Stimulated activated CD8-positive, alpha-beta memory T cell treated with anti-CD3 and anti-CD28 coated beads, Interleukin-4, amount 100 ng/mL, for 48 hours (primary cell): ENCODE measurements at places on chromosomes 5 and 9.

DNA sequence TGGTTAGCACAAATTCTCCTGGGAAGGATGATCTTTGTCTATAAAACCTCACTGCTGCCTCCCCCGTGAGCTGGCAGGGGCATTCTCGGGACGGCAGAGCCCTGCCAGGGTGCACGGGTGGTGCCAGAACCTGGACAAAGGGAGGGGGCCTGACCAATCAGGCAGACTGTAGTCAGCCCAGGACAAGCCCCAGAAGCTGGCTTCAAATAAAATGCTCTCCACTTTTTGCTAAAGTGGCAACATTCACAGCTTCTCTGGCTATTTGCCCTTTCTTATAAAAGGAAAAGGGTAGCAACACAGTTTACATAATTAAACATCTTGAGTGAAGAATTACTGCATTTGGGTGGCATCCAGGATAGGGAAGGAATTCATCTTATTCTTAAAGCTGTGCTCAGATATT, 14.4 kb downstream of the IL9 start:
- no peak for DNase-seq

GRCh38 chr5:129438322-129438721, 21.8 kb upstream of the ADAMTS19 start:
- DNase-seq = no peak

DNA sequence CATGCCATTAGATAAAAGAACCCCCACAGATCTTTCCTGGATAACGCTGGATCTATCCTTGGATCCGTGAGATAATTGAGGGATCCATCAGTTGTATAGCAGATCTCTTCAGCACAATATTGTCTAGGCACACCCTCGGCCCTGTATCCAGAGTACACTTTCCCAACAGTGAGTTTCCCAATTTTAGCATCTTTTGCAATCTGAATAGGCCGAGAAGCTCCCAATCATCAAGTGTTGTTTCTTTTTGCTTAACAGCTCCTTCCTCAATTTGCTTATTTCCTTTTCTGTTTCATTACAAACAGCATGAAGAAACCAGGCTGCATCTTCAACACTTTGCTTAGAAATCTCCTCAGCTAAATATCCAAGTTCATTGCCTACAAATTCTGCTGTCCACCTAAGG, 4.4 kb upstream of the SPTLC1 start:
- DNase-seq = no peak

DNA sequence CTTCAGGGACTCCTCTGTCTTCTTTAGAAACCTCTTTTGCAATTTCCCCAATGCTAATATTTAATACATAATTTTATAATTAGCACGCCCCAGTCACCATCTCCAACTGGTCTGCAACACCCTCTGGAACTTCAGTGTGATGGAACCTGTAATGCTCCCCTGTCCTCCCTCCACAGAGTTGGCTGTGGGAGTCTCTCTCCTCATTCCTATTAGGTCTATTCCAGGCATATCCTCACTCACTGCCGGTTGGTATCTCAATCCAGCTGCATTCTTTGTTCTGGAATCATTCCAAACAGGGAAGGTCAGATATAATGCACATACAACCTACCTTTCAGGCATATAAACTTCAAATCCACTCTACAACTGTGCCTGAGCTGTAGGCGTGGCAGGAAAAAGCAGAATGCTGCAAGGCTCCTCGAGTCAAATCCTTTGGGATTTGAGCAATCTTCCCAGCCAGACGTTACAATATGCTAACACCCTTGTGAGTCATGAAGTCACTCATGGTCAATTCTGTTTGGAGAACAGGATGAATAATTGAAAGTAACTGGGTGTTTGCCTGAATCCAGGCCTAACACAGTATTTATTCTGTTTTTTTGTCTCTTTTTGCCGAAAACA, 293.8 kb downstream of the CWC27 start:
- no peak for DNase-seq

DNA sequence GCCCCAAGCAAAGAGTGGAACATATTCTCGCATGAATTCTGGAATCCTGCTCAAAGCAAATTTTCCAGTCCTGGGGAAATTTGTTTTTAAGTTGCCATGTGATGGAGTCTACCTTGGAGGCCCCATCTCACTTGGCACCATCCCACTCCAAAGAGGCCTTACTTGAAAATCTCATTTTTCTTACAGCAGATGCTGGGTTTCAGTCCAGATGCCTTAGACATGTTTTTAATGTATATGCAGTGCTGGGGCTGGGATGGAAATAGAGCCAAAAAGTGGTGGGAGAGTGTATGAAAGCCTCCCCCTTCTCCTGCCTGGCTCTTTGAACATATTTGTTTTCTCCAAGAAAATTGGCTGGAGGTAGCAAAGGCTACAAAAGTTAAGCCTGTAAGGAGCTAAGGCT, 493.7 kb downstream of the ENC1 start:
- no peak for DNase-seq

DNA sequence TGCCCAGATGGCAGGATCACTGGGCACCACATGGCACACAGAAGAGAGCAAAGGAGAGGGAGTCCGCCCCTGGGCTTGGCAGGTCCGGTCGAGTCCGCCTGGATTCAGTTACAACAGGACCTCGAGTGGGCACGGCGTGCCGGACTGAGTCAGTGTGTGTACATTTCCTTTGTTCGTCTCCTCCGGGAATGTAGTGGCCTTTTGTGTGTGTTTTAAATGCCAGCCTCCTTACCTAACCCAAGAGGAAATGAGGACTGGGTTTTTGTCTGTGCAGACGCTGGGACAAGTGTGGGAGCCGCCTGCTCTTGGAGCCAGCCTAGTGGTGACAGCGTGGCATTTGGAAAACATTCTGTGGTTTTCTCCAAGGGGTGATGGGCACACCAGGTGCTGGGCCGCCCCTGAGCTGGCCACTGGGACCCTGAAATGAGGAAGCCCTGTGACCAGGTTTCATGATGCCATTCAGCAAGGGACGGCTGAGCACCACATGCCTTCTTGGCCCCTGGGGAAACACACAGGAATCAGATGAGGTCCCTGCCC, 9.6 kb downstream of the NEK6 start:
- no peak for DNase-seq

- DNase-seq = no peak
These were observed 126.9 kb downstream of the KCNIP1 start for GRCh38 chr5:170630711-170631141.

DNA sequence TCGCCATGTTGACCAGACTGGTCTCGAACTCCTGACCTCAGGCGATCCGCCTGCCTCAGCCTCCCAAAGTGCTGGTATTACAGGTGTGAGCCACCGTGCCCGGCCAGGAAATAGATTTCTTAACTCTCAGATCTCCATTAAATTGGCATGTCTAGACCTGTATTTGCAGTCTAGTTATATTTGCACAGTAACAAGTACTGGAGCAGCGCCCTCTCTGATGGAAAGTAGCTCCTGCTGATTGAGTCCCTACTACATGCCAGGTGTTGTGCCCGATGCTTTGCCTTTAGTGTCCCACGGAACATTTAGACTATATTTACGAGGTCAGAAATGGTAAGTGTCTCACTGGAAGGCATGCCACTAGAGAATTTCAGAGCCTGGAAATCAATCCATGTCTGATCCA, 15.8 kb upstream of the TMED9 start:
- DNase-seq = no peak

DNA sequence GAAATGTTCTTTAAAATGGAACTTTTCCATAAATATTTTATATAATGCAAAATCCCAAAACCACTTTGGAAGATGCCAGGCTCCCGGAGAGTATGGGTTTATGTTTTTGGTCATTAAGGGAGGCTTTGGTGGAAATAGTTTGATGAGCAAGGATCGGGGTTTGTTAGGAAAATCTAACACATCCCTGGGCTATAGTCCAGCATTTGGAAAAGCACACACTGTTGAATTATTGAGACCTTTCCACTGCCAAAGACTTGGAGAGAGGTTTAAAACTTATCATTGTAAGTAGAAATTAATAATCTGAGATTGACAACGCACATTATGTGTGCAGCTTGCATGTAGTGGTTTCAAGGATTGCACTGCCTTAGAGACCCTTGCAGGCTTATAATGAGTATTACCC, 156.3 kb downstream of the PARP8 start:
- DNase-seq = no peak

GRCh38 chr9:91784673-91785446, 165.2 kb downstream of the ROR2 start:
- no peak for DNase-seq

GRCh38 chr5:128362370-128362769, 175.7 kb downstream of the FBN2 start:
- no peak for DNase-seq

DNA sequence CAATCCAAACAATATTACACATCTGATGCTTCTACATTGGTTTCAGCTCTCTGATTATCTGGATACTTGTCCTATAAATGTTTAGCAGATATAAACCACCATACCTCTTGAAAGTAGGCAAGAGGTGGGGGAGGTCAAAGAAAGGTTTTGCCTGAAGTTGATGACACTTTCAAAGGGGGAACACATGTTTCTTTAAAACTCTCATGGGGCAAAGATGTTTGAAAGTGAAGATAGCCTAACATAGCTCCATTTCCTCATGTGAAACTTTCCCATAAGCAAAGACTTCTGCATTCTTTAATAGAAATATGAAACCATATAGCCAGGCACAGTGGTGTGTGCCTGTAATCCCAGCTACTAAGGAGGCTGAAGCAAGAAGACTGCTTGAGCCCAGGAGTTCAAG, 62.1 kb downstream of the CETN3 start:
- DNase-seq = no peak

DNA sequence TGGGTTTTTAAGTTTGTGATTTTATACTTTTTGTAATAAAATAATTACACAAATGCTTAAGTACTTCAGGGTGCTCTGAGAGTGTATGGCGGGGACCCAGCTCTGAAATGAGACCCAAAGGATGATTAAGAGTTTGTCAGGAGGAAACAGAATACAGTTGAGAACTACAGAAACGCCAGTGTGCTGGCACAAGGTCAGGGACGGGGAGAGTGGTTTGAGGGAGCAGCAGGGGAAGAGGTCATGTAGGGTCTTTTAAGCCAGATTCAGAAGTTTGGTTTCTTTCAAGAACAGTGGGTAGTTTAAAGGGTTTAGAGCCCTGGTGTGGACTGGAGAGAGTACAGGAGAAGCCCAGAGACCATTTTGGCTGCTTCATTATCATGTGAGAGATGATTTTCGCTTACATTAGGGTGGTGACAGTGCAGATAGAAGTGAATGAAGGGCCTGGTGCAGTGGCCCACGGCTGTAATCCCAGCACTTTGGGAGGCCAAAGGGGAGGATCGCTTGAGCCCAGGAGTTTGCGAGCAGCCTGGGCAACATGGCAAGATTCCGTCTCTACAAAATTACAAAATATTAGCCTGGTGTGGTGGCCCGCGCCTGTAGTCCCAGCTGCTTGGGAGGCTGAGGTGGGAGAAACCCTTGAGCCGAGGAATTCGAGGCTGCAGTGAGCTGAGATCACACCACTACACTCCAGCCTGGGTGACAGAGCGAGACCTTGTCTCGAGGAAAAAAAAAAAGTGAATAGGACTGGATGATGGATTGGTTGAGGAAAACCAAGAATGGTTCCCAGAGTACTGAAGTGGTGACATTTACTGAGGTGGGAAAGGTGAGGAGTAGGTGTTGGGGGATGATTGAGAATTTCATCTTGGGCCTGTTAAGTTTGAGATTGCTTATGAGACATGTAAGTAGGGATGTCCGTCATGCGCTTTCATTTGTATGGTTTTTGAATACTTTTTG, 1.4 kb upstream of the ETF1 start:
- DNase-seq = peak; percentile 42

DNA sequence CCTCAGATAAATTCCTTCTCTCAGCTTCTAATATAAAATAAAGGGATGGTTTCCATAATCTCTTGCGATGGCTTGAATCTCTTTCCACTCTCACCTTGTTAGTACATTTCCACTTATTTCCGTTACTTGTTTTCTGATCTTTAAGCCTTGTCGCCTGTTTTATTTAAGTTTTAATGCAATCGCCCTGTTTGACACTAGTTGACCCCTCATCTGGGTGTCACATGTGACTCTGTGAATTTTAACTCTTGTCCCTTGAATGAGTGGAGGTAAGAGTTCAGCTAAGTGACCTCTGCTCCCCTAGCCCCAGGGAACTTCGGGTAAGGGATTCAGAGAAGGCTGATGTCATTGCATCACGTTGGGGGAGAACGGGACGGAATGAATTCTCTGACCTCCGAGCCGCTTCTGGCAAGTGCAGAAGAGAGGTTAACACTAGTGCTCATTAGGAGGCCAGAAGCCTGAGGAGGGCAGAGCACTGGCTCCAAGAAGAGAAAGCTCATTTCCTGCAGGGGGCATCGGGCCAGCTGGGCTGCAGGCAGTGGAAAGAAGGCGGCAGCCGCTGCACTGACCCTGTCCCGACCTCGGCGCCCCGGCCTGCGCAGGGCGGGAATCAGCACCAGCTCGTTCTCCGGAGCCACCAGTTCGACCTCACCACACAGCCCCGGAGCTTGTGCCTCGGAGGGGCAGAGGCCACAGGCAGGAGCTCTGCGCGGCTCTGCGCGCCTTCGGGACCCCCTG, 569 bp downstream of the HINT2 start:
- DNase-seq = peak; percentile 61

- no peak for DNase-seq
These were observed 47.8 kb upstream of the TRIM32 start for GRCh38 chr9:116639251-116639741.

DNA sequence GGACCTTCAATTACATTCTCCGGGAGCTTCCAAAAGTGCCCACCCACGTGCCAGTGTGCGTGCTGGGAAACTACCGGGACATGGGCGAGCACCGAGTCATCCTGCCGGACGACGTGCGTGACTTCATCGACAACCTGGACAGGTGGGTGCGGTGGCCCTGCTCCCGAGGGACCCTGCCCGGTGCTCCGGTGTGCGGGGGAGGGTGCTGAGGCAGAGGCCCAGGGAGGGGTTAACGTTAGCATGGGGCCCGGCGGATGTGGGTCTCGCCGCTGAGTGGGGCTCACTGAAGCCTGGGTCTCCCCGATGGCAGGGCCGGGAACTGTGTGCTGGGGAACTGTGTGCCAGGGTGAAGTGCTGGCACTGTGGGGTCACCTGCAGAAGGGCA, 10.6 kb upstream of the AJM1 start:
- no peak for DNase-seq

DNA sequence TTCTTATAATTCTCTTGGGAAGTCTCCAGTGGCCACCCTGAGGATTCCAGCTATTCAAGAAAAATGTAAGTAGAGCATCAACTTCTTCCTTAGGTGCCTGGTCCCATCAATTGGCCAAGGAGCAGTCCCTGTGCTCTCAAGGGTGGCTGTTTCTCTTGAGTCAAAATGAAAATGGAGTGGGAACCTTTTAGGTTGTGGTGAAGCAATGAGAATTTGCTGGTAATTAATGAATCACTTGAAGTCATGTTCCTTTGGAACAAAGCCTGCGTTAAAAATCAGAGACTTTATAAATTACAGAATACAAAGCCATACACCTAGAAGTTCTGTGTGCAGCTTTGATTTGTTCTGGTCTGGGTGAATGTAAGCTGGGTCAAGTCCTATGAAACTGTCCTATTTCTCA, 48.9 kb downstream of the IL31RA start:
- peak; percentile 23 for DNase-seq
